Brain microvascular endothelial cell (primary cell): ENCODE measurements at places on chromosomes 12 and 14.
A peak's percentile ranks its signal among the peaks of the same experiment; 100 is the strongest.

DNA sequence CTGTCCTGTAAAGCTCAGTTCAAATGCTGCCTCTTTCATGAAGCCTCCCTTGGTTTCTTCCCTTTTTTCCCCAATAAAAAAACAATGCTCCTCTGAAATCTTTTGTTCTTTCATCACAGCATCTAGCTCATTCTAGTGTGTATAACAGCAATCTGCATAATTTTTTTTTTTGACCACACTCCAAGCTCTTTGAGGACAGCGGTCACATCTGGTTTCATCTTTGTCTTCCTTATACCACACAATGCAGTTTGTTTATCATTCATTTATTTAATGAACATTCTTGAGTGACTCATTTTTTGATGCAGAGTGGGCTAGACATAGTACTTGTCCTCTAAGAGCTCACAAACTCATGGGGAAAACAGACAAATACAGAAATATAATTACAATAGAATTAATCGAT is 7.3 kb downstream of the GNG2 start:
- DNase-seq = no peak

- no peak for DNase-seq
Measured at GRCh38 chr12:26833743-26834490, 923 bp upstream of the ITPR2 start.

DNA sequence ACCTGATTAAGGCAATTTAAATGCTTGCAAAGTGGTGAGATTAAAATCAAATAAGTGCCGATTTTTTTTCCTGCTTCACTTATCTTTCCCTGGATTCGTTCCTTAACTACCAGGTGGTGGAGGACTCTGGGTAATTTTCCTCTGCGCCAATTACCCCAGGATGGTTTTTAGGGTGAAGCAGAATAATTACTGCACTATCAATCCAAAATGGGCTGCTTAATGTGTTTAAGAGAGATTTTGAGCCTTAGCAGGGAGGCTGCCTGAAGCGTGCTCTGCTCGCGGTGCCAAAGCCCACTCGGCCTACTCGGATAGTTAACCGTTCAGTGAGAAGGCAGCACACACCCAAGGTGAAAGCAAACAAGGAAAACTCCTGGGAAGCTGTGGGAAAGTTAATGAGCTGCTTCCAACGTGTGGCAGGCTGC is 274.9 kb upstream of the LMO3 start:
- DNase-seq = no peak

DNA sequence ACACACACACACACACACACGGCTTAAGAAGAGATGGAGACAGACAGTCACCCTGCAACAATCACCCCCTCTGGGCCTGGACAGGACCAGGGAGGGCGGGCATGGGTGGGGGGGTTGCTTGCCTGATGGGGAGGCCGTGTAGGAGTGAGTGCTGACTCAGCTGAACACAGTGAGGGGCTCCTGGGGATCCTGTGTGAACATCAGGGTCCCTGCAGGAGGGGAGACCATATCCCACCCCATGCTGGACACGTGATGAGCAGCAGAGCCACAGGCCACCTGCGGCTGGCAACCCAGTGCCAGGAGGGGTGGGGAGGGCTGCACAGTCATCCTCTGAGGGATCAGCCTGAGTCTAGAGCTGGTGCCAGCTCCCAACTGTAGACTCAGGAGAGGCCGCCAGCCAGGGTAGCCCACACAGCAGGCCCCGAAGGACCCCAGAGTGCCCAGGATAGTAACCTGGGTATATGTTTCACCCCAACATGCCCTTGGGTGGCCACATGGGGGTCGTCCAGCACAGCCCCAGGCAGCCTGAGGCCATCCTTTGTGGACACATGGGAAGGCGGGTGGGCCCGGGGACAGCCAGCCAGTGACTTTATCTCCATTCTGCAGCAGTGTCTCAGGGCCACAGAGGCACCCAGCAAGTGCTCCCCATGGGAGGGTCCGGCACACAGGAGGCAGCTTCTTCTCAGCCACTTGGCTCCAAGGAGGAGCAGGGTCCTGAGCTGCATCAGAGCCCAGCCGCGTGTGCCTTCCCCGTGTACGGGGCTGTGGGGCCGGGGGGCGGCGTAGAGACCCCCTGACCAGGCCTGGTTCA is 73.7 kb upstream of the SFSWAP start:
- no peak for DNase-seq

- no peak for DNase-seq
Measured at GRCh38 chr14:57847096-57847495, 18.8 kb downstream of the SLC35F4 start.

- DNase-seq = no peak
Measured at GRCh38 chr12:121620333-121620891, 5.9 kb upstream of the ORAI1 start.

- no peak for DNase-seq
Measured at GRCh38 chr12:114694436-114695304, 10.7 kb upstream of the TBX3 start.

DNA sequence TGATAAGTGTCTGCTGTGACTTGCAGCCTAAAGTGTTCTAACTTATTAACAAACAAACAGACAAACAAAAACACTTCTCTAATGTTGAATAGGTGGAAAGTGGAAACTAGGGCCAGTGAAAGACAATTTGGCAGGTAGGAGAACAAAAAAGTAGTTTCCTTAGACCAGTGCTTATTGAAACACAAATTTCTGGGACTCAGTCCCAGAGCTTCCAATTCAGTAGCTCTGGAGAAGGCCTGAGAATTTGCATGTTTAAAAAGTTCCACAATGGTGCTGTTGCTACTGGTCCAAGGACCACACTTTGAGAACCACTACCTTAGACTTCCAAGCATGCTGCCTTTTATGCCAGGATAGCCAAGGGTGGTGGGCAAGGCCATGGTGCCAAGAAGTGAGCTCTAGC is 67.8 kb downstream of the AKAP6 start:
- DNase-seq = no peak

GRCh38 chr12:85468356-85469157 is 188.5 kb downstream of the ALX1 start:
- peak; percentile 63 for DNase-seq

GRCh38 chr12:56836800-56837663 is 73.9 kb downstream of the HSD17B6 start:
- peak; percentile 70 for DNase-seq

- no peak for DNase-seq
Measured at GRCh38 chr12:68980476-68981212, 47.7 kb upstream of the CPM start.

- DNase-seq = no peak
Measured at GRCh38 chr12:95470300-95470699, 3.7 kb upstream of the METAP2 start.

DNA sequence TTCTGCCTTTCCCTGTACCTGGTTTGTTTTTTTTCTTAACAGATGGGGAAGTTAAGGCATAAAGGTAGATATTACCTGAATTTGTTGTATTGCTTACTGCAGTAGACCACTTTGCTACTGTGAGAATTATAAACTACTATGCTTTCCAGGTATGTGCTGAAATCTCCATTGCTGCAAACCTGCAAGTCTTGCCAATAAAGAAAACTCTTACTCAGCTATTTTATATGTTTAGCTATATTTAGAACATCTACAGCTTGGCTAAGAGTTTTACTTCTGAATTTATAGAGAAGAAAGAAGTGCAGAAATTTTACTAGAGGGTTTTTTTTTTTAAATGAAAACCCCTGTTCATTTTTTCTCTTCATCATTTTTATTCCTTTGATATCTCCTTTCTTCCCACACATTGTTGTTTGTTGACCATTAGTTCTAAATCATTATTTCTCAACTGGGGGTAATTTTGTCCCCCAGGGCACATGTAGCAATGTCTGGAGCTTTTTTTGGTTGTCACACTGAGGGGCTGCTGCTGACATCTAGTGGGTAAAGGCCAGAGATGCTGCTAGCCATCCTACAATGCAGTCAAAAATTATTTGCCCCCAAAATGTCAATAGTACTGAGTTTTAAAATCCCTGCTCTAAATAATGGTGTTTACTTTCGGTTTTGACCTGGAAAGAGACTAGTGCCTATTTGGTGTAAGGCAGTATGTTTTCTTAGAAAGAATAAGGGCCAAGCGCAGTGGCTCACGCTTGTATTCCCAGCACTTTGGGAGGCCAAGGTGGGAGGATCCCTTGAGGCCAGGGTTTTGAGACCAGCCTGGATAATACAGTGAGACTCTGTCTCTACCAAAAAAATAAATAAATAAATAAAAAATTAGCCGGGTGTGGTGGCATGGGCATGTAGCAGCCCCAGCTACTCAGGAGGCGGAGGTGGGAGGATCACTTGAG is 48.6 kb downstream of the PCNX1 start:
- DNase-seq = peak; percentile 8

- no peak for DNase-seq
Measured at GRCh38 chr14:67418401-67419191, 6.6 kb upstream of the PLEK2 start.

DNA sequence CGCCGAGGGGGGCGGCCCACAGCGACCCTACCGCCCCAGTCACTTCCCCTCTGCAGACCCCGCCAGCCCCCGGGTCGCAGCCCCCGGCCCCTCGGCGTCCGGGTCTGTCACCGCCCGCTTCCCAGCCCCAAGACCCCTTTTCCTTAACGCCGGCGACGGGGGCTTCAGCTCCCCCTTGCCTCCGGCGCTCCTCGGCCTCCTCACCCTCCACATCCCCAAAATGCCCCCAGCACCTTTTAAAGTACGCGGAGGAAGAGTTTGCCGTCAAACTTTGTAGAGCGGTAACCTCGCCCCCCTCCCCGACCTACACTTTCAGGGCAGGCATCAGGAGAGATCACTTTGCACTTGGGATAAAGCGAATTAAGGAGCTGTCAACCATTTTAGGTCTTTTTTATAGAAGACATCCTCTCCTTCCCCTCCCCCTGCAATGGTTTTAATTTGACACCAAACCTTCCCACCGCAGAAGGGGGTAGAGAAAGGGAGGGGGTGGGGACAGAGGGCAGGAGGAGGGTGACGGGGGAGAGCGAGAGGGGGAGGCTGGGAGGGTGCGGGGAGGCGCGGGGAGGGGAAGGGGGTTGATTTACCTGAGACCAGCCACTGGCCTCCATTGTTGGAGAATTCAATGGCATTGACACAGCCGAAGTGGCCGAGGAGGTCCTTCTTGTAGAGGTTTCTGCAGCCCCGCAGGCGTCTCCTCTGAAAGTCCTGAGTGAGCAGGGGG is 578 bp downstream of the DCAF5 start:
- no peak for DNase-seq
